ENCODE measurements at places on chromosomes 4 and X.

DNA sequence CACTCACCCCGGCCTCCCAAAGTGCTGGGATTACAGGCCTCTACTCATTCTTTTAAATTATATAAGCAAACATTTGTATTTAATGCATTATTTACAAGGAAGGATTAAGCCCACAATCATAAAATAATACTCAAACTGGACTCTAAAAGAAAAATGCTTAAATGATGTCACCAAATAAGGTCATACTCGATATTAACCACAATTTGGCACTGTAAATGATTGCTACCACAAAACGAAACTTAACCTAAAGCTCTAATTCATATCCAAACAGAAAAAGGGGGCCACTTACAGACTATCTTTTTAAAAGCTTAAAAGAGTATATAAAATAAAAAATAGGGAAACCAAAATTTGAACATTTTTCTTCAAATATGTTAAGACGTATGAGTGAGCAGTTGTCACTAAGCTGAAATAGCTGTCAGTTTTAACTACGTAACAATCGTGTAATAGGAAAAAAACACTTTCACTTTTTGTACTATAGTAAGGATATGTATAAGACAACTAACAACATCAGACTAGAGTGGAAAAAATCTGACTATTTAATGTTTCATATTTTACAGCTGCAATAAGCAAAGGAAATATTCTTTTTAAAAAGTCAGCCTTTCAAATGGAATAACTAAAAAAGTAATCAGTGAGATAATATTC lies 108.2 kb upstream of the GPR34 start:
- no peak for DNase-seq

GRCh38 chr4:184762100-184762499 lies 28.2 kb upstream of the CENPU start:
- DNase-seq, result no peak

- no peak for DNase-seq
Observed at GRCh38 chrX:105564501-105564900, 257.8 kb upstream of the NRK start.

DNA sequence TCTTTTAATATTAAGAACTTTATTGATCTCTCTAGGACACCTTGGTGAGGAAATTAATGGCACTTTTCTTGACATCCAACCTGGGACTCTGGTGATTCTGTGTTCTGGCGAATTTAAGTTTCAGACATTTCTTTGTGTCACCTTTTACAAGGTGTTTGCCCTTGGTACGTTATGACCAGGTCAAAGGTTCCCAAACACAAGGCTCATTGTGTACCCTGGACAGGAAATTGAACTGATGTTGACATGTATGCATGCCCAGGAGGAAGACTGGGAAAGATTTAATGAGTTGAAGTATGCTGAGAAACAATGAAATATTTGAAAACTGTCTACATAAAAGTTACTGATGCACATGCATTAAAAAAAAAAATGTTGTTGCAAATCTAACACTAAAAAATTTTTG lies 22.1 kb downstream of the NIPAL1 start:
- no peak for DNase-seq

DNA sequence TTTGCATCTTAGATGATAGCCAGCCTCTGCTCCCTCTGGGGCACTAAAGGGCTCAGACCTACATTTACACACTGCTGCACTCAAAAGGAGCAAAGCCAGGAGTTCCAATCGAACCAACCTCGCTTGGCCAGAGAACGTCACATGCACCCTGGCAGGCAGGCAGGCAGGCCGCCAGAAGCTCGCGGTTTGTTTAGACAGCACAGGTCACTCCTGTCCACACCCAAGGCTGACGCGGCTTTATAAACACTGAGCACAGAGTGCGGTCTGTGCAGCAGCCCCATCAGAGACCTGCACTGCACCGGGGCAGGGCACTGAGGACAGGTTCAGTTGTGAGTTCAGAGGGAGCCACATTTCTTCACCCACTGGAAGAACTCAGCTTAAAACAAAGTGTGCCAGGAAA lies 143.9 kb downstream of the BCOR start:
- DNase-seq, result peak; percentile 69

- DNase-seq, result peak; percentile 70
Observed at GRCh38 chr4:10006601-10007435, 14.5 kb downstream of the SLC2A9 start.

DNA sequence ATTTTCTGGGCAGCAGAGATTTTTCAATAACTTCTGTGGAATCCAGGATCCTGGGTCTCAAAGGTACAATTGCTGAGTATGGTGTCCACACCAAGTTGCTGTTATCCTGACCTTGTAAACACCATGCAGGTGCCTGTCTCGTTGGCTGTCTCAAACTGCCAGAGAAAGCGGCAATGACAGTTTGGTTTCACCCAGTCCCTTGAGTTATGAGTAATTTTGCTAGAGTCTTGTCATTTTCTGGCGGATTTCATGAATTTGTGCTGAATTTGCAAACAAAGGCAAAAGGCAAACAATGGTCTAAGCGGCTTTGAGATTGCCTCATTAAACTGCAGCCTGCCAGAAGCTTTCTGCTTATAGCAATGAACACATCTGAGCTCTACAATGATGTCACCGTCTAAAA lies 847.9 kb downstream of the RAB28 start:
- DNase-seq, result no peak

GRCh38 chr4:184757810-184758209 lies 23.9 kb upstream of the CENPU start:
- no peak for DNase-seq

DNA sequence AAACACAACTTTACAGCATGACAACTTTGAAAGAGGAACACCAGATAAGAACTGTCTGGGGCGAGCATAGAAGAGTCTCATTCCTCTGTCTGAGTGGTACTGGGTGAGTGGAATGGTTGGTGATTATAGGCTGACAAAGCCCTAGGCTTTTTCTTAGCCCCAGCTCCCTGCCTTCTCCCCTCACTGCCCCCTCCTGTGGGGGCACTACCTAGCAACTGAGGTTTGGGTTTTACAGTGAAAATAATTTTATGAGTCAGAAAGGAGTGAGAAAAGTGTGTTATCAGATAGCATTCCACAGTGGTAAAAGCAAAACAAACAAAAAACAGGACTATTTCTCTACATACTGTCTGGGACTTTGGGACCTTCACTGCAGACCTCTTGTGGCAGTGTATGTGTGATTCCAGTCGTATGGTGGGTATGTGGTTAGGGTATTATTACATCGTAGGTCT lies 10.5 kb upstream of the TMEM165 start:
- no peak for DNase-seq

- DNase-seq, result no peak
Observed at GRCh38 chr4:121785479-121785878, 15.6 kb upstream of the EXOSC9 start.

GRCh38 chr4:55162396-55162795 lies 37.0 kb upstream of the KDR start:
- no peak for DNase-seq

GRCh38 chrX:131907488-131908314 lies 115.4 kb upstream of the STK26 start:
- no peak for DNase-seq

- DNase-seq, result no peak
Observed at GRCh38 chrX:11066812-11067211, 44.3 kb upstream of the HCCS start.

DNA sequence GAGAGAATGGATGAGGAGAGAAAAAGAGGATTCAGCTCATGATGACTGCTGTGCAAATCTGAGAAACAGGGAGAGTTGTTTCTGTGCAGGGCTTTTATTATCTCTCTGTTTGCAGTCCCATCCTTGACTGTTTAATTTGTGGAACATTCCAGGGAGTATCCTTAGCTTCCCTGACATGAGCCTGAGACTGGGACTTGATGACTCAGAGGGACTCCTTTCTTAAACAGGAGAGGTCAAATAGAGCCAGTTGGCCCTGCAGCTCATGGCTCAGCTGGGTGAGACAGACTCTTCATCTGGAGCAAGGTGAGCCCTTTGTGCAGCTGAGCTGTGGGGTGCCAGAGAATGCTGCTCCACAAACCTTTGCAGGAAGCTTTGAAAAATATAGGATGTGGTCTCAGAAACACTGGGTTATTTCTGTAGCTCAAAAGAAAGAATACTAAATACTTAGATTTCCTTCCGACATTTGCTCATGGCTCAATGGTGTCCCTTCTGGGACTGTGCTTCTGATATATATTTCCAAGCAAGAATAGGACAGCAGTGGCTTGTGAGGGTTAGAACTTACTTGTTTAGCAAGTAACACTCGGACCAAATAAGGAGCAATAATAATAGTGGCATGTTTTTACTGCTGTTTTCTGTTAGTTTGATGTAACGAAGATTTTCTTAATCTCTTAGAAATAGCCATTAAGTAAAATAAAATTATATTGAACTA lies 14.5 kb downstream of the ARHGAP24 start:
- peak; percentile 54 for DNase-seq

DNA sequence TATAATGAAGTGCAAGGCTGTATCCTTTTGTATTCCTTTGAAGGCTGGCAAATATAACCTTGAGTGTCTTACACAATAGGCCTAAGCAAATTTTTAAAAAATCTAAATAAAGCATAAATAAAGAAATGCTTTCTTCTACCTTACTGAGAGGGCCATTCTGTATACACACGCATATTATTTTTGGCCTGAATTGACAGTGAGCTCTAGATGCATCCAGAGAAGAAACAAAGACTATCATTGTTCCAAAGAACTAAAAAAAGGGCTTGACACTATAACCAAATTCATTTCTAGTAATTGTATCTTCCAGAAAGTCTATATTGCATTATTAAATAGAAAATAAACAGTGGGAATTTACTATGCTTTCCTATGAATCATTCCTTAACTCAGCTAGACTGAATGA lies 100.2 kb downstream of the MAGEB17 start:
- no peak for DNase-seq

DNA sequence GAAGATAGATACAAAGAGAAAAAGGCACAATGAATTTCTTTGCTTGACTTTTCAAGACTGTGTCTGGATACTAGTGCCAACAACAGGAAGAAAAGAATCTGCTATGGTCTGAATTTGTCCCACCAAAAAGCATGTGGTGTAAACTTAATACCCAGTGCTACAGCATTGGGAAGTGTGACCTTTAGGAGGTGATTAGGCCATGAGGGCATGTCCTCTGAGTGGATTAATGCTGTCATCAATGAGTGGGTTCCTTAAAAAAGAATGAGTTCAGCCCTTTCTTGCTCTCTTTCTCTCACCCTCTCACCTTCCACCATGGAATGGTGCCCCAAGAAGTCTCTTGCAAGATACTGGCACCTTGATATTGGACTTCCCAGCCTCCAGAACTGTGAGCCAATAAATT lies 155.7 kb upstream of the GPRIN3 start:
- no peak for DNase-seq

DNA sequence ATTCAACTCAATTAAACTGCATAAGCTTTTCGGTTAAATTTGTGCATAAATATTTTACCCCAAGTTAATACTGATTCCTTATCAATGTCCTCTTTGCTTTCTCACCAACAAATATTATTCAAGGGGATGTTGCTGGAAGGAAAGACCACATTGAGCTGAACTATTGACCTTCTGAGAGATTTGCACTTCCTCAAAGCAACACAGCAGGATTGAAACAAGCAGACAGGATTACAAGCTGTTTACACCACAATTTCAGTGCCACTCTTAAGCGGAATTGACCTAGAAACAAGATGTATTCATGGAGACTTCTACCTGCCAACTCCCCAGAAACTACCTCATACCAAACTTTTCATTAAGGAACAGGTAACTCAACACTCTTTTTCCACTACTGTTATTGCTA lies 96.5 kb upstream of the DUSP21 start:
- DNase-seq, result no peak

GRCh38 chrX:3257471-3257870 lies 89.0 kb downstream of the MXRA5 start:
- DNase-seq, result no peak

GRCh38 chrX:9231491-9231890 lies 197.6 kb upstream of the FAM9B start:
- DNase-seq, result peak; percentile 60

DNA sequence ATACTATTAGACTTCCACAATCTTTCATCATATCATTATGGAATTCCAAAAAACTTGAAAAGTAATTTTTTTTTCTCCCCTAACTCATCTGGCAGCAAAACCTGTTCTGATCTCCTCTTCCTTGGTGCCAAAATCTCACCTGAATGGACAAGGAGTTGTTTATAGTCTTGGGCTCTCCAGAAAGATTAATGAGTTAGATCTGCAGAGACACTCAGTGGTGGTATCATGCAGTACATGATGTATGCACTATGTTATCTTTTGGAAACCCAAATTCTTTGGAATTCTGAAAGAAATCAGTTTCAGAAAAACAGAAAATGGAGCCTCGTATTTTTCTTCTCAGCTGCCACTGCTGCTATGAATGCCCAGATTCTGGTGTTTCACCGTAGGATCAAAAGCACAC lies 11.7 kb downstream of the GPM6B start:
- DNase-seq, result no peak

DNA sequence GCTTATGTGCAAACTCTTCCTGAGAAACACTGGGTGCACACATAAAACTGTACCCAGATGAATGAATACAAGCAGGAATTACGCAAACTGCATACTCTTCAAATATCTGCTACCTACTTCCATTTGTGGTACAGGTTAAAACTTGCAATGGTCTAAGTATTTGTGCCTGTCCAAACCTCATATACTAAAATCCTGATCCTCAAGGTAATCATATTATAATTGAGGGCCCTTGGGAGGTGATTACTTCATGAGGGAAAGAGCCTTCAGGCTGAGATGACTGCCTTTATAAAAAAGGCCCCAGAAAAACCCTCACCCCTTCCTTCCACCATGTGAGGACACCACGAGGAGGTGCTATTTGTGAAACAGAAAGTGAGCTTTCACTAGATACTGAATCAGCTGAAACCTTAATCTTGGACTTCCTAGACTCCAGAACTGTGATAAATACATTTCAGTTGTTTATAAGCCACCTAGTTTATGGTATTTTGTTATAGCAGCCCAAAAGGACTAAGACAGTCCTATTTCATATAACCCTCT lies 1977.2 kb downstream of the PCDH7 start:
- no peak for DNase-seq

- no peak for DNase-seq
Observed at GRCh38 chr4:174357321-174357720, 73.6 kb downstream of the CEP44 start.

DNA sequence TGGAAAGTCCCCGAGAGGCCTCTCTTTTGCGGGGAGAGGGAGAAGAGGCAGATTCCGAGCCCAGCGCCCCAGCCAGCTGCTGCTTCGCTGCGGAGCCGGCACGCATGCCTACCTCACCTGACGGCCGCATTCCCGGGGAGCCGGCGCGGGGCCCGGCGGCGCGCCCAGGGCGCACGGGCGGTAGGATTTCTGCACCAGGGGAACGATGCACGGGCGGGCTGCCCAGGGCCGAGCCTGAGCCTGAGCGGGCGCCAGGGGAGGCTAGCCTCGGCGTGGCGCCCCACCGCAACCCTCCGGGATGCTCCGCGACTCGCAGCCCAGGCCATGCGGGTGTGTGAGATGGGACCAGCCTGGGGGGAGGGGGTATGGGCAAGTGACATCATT lies 81.3 kb upstream of the SCML1 start:
- DNase-seq, result no peak

DNA sequence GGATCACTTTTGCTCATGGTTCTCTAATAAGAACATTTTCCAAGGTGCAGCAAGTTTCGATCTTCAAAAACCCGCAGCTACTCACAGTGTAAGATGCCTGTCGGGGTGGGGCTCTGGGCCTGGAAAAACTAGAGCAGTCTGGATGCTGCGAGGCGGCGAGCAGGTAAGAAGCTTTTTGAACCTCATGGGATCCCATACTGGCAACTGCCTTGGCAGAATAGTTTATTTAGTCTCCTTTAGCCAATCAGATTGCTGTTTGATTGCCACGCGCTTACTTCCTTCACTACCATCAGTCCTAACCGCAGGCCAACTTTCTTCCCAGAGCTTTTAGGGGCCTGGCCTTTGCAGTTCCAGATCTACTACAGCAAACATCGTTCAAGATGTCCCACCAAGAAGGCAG lies 61.3 kb upstream of the MAGEB10 start:
- no peak for DNase-seq
